AG04450 (cell line): ENCODE measurements at places on chromosomes 7 and 10.

GRCh38 chr10:9274206-9274755, 1219.8 kb downstream of the GATA3 start:
- no peak for DNase-seq

DNA sequence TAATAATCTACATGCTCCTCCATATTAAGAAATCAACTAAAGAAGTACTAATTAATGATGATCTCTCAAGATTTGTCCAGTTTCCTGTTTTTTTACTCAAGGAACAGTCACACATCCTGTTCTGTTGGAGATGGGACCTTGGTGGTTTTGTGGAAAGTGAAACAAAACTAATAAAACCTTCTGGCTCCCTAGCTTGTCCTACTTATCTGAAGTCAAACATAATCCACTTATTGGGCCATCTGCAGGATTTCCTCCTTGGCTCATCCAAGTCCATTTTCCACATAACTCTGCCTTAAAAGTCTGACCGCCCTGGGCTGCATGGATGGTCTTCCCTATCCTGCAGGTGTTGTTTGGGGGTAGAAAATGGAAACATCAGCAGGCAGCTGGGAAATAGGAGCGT, 39.4 kb upstream of the TARP start:
- DNase-seq: no peak

DNA sequence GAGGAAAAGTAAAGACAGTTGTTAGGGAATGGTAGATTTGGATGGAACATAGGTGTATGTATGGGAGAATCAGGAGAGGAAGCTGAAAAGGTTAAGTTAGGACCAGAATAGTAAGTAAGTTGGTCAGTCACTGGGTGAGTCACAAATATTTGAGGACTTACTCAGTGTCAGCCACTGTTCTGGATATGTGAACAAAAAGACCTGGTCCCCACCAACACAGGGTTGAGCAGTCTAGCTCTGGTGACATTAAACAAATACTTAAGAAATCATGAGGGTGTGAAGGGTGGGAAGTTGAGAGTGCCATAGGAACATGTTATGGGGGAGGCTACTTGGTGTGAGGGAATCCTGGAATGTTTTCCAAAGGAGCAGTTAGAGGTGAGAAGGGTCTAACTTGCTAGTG, 246.9 kb downstream of the PTEN start:
- no peak for DNase-seq

GRCh38 chr7:101934618-101935017, 117.2 kb downstream of the CUX1 start:
- no peak for DNase-seq

DNA sequence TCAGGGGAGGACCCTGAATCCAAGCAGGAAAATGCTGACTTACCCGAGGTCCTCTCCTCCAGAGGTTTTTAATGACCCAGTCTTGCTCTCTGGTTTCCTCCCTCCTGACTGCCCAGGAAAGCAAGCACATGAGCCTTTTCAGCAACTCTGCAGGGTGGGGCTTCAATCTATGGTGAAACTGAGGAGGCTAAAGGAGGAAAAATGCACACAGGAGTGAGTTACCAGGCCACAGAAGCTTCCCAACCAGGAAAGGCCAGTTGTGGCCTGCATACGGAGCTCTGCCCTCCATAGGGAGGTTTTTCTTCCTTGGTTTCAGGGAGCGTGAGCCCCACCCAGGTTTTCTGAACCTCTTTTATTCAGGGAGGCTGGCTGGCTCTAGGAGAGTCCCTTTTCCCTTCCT, 14.1 kb upstream of the DLG5 start:
- DNase-seq: no peak

- no peak for DNase-seq
These were observed 242.8 kb upstream of the PPP2R2D start for GRCh38 chr10:131657985-131658330.

- DNase-seq: no peak
These were observed 39.0 kb upstream of the ZNF438 start for GRCh38 chr10:31070691-31071090.
